ENCODE measurements at places on chromosomes 1 and 21. TPM values are rescaled to one million over a fixed set of nuclear protein-coding genes. Genes with fewer than 3 reads are reported as not detected.

Gene HSD3B1
- not detected for total RNA-seq

GRCh38 chr1:186845576-186846210, 16.9 kb downstream of the PLA2G4A start:
- no peaks in the 10 kb centered on the region for H3K4me1 ChIP-seq
- H3K27me3 ChIP-seq, result peaks cover 1% of the 10 kb centered on the region
- H3K27ac ChIP-seq, result no peak overlapping the region
- DNase-seq, result no peak
- no peak overlapping the region for H3K4me3 ChIP-seq

- H3K4me1 ChIP-seq, result peaks cover 2% of the 10 kb centered on the region
- H3K27ac ChIP-seq, result no peak overlapping the region
- H3K27me3 ChIP-seq, result no peaks in the 10 kb centered on the region
- peaks cover 20% of the 10 kb centered on the region for H3K36me3 ChIP-seq
These were observed 54.8 kb downstream of the EIF4G3 start for GRCh38 chr1:21121764-21122471.

DNA sequence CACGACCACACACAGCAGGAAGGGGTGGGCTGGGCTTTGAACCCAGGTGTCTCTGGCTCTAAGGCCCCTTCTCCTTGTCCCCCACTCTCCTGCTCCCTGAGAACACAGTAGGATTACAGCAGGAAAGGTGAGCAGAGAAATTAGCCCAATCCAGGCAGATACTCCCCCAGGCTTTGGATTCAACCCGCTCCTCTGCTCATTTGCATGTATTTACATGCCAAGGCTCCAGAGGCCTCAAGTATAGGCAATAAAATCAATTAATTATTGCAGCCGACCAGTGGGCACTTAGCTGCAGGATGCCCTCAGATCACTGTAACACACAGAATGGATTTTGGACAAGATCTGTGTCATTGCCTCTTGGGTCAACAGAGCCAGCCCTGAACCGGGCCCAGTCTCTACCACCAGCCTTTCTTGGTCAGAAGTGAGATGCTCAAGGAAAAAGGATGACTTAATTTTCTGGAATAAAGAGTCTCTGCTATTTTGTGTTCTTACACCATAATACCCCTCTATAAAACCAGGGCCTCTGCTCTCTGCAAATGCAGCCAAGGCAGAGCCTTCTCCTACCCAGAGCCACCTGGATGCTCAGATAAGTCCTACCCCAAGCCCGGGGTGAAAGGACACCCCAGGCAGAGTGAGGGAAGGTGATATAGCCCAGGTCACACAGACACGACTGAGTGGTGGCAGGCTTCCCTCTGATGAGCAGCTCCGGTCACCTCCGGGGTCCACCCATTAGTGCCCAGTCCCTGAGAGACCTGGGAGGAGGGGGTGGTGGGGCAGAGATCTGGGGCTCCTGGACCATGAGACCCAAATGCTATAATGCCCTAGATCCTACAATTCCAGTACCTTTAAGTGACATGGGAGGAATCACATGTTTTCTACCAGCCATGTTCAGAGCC, 28.9 kb downstream of the MATN1 start:
- no peaks in the 10 kb centered on the region for H3K4me1 ChIP-seq
- H3K27ac ChIP-seq, result no peak overlapping the region
- no peaks in the 10 kb centered on the region for H3K36me3 ChIP-seq
- no peaks in the 10 kb centered on the region for H3K27me3 ChIP-seq

Gene CLDN14
- total RNA-seq, result not detected

DNA sequence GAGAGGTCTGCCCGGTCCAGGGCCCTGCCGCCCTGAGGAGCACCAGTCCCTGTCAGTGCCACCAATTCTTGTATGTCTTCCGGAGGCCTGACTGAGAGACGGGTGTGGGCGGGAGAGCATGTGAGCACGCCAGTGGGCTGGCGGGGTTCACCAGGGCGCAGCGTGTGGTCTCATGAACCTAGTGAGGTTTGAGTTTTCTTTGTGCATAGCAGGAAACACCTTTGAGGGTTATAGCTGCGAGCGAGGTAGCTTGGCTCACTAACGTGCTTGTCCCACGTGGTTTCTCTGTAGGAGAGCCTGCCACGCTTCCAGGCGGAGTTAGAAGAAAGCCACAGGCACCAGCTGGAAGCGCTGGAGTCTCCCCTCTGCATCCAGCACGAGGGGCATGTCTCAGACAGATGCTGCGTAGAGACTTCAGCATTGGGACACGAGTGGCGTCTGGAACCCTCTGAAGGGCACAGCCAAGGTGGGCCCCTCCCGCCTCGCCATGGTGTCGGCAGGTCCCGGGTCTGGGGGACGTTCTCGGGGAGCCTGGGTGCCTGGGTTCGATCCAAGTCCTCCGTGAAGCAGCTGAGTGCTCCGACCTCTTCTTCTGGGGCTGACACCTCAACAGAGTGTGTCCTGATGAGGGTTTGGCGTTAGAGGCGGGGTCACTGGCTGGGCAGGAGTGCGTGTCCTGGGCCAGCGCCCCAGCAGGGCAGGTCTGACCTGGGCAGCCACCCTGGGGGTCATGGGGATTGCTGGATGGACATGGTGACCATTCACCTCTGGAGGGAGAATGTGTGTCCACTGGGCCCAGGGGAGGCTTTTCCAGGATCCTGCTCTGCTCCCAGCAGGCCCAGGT, 31.4 kb downstream of the PCNT start:
- H3K36me3 ChIP-seq, result peaks cover 10% of the 10 kb centered on the region
- H3K4me3 ChIP-seq, result no peak overlapping the region
- DNase-seq, result peak; percentile 40
- peak overlapping the region; percentile 75 for H3K27ac ChIP-seq
- H3K4me1 ChIP-seq, result peaks cover 3% of the 10 kb centered on the region

GRCh38 chr1:18110968-18111367, 3.4 kb downstream of the IGSF21 start:
- no peak overlapping the region for H3K27ac ChIP-seq
- peaks cover 5% of the 10 kb centered on the region for H3K4me1 ChIP-seq
- peak overlapping the region; percentile 22 for H3K4me3 ChIP-seq
- peak; percentile 35 for DNase-seq
- peaks cover 87% of the 10 kb centered on the region for H3K27me3 ChIP-seq
- no peaks in the 10 kb centered on the region for H3K36me3 ChIP-seq

GRCh38 chr1:33094971-33095604, 14.1 kb downstream of the AZIN2 start:
- peaks cover 9% of the 10 kb centered on the region for H3K36me3 ChIP-seq
- peaks cover 45% of the 10 kb centered on the region for H3K4me1 ChIP-seq
- no peak for DNase-seq
- no peak overlapping the region for H3K4me3 ChIP-seq
- H3K27me3 ChIP-seq, result no peaks in the 10 kb centered on the region

GRCh38 chr1:228166170-228166936, 749 bp downstream of the IBA57 start:
- peak overlapping the region; percentile 76 for H3K27ac ChIP-seq
- H3K4me1 ChIP-seq, result peaks cover 45% of the 10 kb centered on the region
- peak; percentile 60 for DNase-seq
- peak overlapping the region; percentile 76 for H3K4me3 ChIP-seq
- H3K36me3 ChIP-seq, result no peaks in the 10 kb centered on the region
- H3K27me3 ChIP-seq, result no peaks in the 10 kb centered on the region

DNA sequence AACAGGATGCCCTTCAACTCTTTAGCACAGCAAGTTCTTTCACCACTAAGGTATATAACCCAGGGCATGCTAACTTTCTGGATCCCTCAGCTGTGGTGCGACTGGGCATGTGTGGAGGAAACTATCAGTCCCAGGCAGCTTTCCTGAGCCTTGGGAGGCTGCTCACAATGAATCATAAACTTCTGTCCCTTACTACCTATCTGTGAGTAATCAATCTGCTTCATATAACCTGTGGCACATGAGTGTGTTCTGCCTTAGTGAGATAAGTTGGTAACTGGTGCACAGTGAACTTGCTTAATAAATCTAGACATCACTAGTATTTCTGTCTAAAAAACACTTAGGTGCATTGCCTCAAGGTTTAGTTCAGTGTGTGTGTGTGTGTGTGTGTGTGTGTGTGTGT, 158.0 kb downstream of the GPATCH2 start:
- no peaks in the 10 kb centered on the region for H3K27me3 ChIP-seq
- peaks cover 8% of the 10 kb centered on the region for H3K36me3 ChIP-seq
- no peaks in the 10 kb centered on the region for H3K4me1 ChIP-seq
- no peak overlapping the region for H3K27ac ChIP-seq

DNA sequence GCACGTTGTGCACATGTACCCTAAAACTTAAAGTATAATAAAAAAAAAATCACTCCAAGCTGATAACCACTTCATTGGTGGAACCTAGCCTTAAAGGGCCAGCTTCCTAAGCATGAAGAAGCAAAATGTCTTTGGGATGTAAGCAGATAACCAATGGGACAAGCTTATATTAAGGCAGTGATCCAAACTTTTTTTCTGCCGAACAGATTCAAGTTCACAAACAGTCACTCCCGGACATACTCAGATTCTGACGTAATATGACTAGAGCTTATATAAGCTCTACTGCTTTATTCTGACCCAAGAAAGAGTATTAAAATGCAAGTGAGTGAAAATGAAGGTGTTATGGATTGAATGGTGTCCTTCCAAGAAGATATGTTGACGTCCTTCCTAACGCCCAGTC, 44.9 kb upstream of the HIVEP3 start:
- H3K27ac ChIP-seq, result no peak overlapping the region
- no peaks in the 10 kb centered on the region for H3K27me3 ChIP-seq
- peaks cover 11% of the 10 kb centered on the region for H3K36me3 ChIP-seq
- no peaks in the 10 kb centered on the region for H3K4me1 ChIP-seq
- H3K4me3 ChIP-seq, result no peak overlapping the region

DNA sequence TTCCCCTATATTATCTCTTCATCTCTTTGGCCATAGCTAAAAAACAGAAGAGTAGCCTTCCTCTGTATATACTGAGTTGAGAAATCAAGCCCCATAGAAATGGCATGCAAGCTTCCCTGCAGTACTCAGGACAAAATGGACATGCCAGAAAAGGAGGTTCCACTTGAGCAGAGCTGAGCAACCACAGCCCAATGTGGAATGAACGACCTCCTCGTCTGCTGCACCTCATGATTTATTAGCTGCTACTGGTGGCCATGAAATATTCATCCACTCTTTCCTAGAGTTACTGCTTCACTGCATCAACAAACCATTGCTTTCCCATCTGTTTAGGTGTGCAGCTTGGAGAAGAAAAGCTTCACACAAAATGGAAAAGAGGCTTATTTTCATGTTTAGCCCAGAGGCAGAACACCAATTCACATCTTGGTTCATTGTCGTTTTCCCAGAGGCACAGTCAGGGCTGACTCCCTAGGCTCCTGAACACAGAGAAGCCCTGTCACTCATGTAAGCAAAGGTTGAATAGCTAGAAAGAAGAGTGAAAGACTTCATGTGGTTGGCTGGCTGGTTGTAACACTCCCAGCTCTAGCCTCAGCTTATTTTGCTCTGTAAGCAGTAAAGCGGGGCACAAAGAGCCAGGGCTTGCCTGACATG, 148.0 kb downstream of the TSEN15 start:
- no peaks in the 10 kb centered on the region for H3K27me3 ChIP-seq
- no peak overlapping the region for H3K4me3 ChIP-seq
- no peaks in the 10 kb centered on the region for H3K4me1 ChIP-seq
- no peaks in the 10 kb centered on the region for H3K36me3 ChIP-seq
- H3K27ac ChIP-seq, result no peak overlapping the region

Gene LRRC38
- not detected for total RNA-seq

Gene GRHL3
- not detected for total RNA-seq

Gene UBXN10
- total RNA-seq, result 1.2 TPM

Gene LORICRIN
- total RNA-seq, result not detected

GRCh38 chr1:247268390-247269045, 12.6 kb downstream of the VN1R5 start:
- H3K36me3 ChIP-seq, result peaks cover 6% of the 10 kb centered on the region
- H3K27ac ChIP-seq, result no peak overlapping the region
- no peaks in the 10 kb centered on the region for H3K27me3 ChIP-seq
- H3K4me3 ChIP-seq, result no peak overlapping the region

- H3K27ac ChIP-seq, result no peak overlapping the region
- no peak for DNase-seq
- H3K27me3 ChIP-seq, result no peaks in the 10 kb centered on the region
- H3K4me1 ChIP-seq, result peaks cover 2% of the 10 kb centered on the region
- H3K36me3 ChIP-seq, result no peaks in the 10 kb centered on the region
These were observed 9.0 kb downstream of the CFH start for GRCh38 chr1:196660852-196661251.

DNA sequence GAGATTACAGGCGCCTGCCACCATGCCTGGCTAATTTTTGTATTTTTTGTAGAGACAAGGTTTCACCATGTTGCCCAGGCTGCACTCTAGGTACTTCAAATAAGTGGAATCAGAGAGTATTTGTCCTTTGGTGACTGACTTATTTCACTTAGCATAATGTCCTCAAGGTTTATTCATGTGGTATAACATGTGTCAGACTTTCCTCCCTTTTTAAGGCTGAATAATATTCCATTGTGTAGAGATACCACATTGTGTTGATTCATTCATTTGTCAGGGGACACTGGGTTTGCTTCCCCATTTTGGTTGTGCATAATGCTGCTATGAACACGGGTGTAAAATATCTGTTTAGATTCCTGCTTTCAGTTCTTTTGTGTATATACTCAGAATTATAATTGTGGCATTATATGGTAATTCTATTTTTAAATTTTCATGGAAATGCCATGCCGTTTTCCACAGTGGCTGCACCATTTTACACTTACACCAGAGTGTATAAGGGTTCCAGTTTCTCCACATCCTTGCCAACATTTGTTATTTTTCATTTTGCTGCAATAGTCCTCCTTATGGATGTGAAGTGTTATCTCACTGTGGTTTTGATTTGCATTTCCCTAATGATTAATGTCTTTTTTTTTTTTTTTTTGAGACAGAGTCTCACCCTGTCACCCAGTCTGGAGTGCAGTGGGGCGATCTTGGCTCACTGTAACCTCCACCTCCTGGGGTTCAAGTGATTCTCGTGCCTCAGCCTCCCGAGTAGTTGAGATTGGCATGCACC, 35.1 kb downstream of the IL6R start:
- peaks cover 3% of the 10 kb centered on the region for H3K27me3 ChIP-seq
- no peak for DNase-seq
- H3K4me1 ChIP-seq, result peaks cover 54% of the 10 kb centered on the region
- H3K4me3 ChIP-seq, result peak overlapping the region; percentile 1

DNA sequence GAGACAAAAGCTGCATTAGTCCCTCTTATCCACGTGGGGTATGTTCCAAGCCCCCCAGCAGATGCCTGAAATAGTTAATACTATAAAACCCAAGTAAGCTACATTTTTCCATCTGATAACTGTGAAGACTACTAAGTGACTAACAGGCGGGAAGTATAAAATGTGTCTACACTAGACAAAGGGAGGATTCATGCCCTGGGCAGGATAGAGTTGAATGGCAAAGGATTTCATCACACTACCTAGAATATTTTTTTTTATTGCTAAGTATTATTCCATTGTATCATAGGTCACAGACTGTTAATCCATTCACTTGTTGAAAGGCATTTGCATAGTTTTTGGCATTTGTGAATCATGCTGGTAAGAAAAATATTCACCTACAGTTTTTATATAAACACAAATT, 26.4 kb upstream of the CFHR4 start:
- H3K27me3 ChIP-seq, result no peaks in the 10 kb centered on the region
- H3K4me3 ChIP-seq, result no peak overlapping the region

GRCh38 chr1:234556245-234556943, 53.6 kb downstream of the IRF2BP2 start:
- no peaks in the 10 kb centered on the region for H3K4me1 ChIP-seq
- H3K27me3 ChIP-seq, result no peaks in the 10 kb centered on the region
- H3K4me3 ChIP-seq, result no peak overlapping the region
- DNase-seq, result no peak

GRCh38 chr1:70627910-70628309, 216.8 kb downstream of the CTH start:
- no peaks in the 10 kb centered on the region for H3K27me3 ChIP-seq
- no peak for DNase-seq
- no peaks in the 10 kb centered on the region for H3K36me3 ChIP-seq
- H3K4me3 ChIP-seq, result no peak overlapping the region
- H3K27ac ChIP-seq, result no peak overlapping the region
- no peaks in the 10 kb centered on the region for H3K4me1 ChIP-seq

Gene TAF13
- total RNA-seq, result 34.2 TPM

All from activated naive CD8-positive, alpha-beta T cell treated with anti-CD3 and anti-CD28 coated beads for 36 hours (primary cell).